Activated T-helper 2 cell treated with anti-CD3 and anti-CD28 coated beads, Interferon-gamma antibody, Interleukin-2, Interleukin-4, amounts not matched to agents 10 μg/mL and 5 μg/mL and 100 μg/mL, durations not matched to agents 14 hours and 24 hours and 36 hours (primary cell): ENCODE measurements at places on chromosomes 4 and X. TPM values are rescaled to one million over a fixed set of nuclear protein-coding genes. Genes with fewer than 3 reads are reported as not detected.

DNA sequence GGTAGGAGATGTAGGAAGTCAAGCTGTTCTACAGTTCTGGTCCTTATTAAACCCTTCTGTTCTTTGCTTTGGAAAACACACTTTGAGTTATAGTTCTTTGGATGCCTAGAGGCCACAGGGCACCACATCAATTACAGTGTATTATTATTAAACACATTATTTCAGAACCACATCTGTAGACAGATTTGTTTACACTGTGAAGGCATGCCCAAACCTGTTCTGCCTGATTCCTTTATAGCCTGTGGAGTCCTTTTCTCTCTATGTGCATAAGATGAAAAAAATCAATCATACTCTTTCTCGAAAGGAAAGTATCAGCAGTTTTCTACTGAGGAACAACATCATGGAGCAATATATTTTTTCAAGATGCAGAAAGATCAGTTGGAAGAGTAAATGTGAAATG, 371.3 kb upstream of the INTU start:
- no peaks in the 10 kb centered on the region for H3K4me1 ChIP-seq
- no peak overlapping the region for H3K4me3 ChIP-seq
- H3K27ac ChIP-seq: no peak overlapping the region
- H3K27me3 ChIP-seq: no peaks in the 10 kb centered on the region
- DNase-seq: no peak

- peak; percentile 67 for DNase-seq
- H3K4me1 ChIP-seq: peaks cover 12% of the 10 kb centered on the region
- no peaks in the 10 kb centered on the region for H3K36me3 ChIP-seq
- peak overlapping the region; percentile 71 for H3K4me3 ChIP-seq
- H3K27me3 ChIP-seq: no peaks in the 10 kb centered on the region
Measured at GRCh38 chrX:154980330-154981115, 42.0 kb downstream of the F8 start.

GRCh38 chr4:8898419-8898818, 26.8 kb upstream of the HMX1 start:
- no peak for DNase-seq
- H3K27ac ChIP-seq: no peak overlapping the region
- no peaks in the 10 kb centered on the region for H3K36me3 ChIP-seq
- peaks cover 11% of the 10 kb centered on the region for H3K27me3 ChIP-seq
- no peak overlapping the region for H3K4me3 ChIP-seq

The MAP7D2 gene
- total RNA-seq: 0.21 and 0.46 TPM in 2 replicates

The IQCM gene
- not detected in 2 replicates for total RNA-seq

The FGG gene
- total RNA-seq: not detected in 2 replicates

DNA sequence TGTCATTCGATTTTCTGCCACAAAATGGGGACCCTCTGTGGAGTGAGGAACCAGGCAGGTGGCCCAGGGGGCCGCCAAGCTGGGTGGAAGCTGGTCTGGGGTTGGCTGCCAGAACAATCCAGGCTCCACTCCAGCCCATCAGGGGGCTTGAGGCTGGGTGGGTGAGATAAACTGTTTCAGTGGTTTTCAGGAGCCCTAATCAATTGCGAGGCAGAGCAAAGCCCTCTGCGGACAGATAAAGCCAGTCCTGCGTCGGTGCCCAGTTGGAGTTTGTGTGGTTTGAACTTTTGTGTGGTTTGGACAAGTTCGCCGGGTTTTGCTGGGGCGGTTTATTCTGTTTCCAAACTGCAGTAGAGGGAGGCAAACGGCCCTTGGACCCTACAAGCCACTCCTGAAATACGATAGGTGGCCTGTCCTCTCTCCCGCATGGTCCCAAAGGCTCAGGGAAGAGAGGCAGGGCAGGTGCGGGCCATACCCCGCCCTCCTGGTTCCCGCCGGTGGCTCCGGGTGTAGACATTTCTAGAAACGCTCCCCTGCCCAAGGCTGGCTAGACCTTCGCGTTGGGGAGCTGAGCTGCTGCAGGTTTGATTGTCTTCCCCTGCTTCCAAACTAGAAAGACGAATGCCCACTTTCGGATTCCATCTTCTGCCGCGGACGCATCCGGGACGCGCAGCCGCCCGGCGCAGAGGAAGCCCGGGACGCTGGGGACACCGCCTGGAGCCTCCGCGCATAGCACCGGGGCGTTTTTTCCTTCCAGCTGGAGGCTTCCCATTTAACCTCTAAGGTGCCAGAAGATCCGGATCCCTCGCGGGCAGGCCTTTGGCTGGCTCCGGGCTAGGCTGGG, 169.0 kb upstream of the BCOR start:
- peaks cover 2% of the 10 kb centered on the region for H3K4me1 ChIP-seq
- no peaks in the 10 kb centered on the region for H3K36me3 ChIP-seq
- peak; percentile 22 for DNase-seq
- peaks cover 1% of the 10 kb centered on the region for H3K27me3 ChIP-seq

GRCh38 chrX:24396931-24397279, 36.5 kb downstream of the SUPT20HL1 start:
- no peaks in the 10 kb centered on the region for H3K36me3 ChIP-seq
- no peak for DNase-seq
- H3K4me3 ChIP-seq: no peak overlapping the region
- no peak overlapping the region for H3K27ac ChIP-seq
- H3K27me3 ChIP-seq: peaks cover 10% of the 10 kb centered on the region

The TIGD4 gene
- 0.23 and 0.28 TPM in 2 replicates for total RNA-seq

DNA sequence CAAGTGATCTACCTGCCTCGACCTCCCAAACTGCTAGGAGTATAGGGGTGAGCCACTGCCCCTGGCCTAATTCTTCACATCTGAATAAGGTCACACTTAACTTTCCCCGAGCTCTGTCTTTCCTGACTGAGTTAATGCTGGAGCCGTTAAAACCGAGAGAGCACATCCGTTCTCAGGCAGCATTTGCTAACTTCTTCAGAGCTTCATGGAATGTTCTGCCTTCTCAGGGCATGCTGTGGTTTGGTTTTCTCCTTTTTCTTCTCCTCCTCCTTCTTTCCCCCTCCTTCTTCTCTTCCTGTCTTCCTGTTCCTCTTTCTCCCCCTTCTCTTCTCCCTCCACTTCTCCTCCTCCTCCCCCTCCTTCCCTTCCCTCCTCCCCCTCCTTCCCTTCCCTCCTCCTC, 119.9 kb downstream of the ASMT start:
- H3K4me3 ChIP-seq: no peak overlapping the region
- peaks cover 14% of the 10 kb centered on the region for H3K36me3 ChIP-seq
- H3K27ac ChIP-seq: no peak overlapping the region

- no peak for DNase-seq
- peak overlapping the region; percentile 42 for H3K27ac ChIP-seq
- peaks cover 14% of the 10 kb centered on the region for H3K4me1 ChIP-seq
- H3K4me3 ChIP-seq: no peak overlapping the region
Measured at GRCh38 chrX:48789366-48790220, 3.2 kb downstream of the GATA1 start.

- H3K27me3 ChIP-seq: peaks cover 4% of the 10 kb centered on the region
- no peaks in the 10 kb centered on the region for H3K4me1 ChIP-seq
- no peak overlapping the region for H3K4me3 ChIP-seq
- no peaks in the 10 kb centered on the region for H3K36me3 ChIP-seq
- H3K27ac ChIP-seq: no peak overlapping the region
- DNase-seq: no peak
Measured at GRCh38 chr4:6391186-6391851, 81.1 kb downstream of the PPP2R2C start.

GRCh38 chrX:47283015-47283771, 50.4 kb downstream of the USP11 start:
- H3K4me1 ChIP-seq: peaks cover 2% of the 10 kb centered on the region
- H3K4me3 ChIP-seq: no peak overlapping the region
- H3K27ac ChIP-seq: no peak overlapping the region
- no peaks in the 10 kb centered on the region for H3K36me3 ChIP-seq

The GCNA gene
- 3.4 and 3.5 TPM in 2 replicates for total RNA-seq

DNA sequence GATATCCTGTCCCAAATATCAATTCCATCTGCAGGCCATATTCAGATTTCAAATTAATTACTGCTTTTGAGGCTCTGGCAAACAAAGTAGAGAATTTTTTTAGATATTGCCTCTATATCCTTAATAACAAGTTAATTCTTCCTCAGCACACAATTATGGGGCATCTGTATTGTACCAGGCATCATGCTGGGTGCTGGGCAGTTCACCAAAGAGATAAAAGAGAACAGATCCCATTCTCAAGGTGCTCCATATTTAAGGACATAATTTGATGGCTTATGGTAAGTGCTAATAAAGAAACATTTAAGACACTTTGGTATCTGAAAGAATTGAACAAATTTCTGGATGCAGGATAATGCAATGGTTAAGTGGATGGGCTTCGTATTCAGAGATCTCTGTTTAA, 65.8 kb downstream of the SPCS3 start:
- H3K4me3 ChIP-seq: no peak overlapping the region
- H3K36me3 ChIP-seq: no peaks in the 10 kb centered on the region
- H3K27ac ChIP-seq: no peak overlapping the region
- no peaks in the 10 kb centered on the region for H3K4me1 ChIP-seq

The PNMA3 gene
- 0.98 and 1.0 TPM in 2 replicates for total RNA-seq

- no peaks in the 10 kb centered on the region for H3K27me3 ChIP-seq
- no peaks in the 10 kb centered on the region for H3K36me3 ChIP-seq
- no peaks in the 10 kb centered on the region for H3K4me1 ChIP-seq
- H3K27ac ChIP-seq: no peak overlapping the region
- no peak overlapping the region for H3K4me3 ChIP-seq
Measured at GRCh38 chr4:61985426-61985825, 785.3 kb downstream of the ADGRL3 start.

GRCh38 chr4:141971869-141972268, 335.5 kb downstream of the IL15 start:
- no peak overlapping the region for H3K27ac ChIP-seq
- H3K4me1 ChIP-seq: no peaks in the 10 kb centered on the region
- no peaks in the 10 kb centered on the region for H3K27me3 ChIP-seq
- H3K4me3 ChIP-seq: no peak overlapping the region

DNA sequence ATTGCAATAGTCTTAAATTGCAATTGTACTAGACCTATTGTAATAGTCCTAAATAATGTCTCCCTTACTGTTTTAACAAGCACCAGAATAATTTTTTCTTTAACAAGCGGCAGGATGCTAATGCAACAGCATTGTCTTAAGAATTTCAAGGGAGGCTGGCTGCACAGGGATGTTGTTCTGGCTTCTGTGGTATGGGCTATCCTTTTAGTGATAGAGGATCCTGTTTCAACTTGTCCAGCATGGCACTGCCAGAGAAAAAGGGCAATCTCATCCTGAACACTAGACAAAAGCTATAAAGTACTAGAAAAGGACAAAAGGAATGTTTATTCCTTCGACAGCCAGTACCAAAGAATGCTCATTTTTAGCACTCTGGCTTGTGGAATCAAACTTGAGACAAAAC, 405.5 kb upstream of the ACTRT1 start:
- no peak for DNase-seq
- no peaks in the 10 kb centered on the region for H3K36me3 ChIP-seq
- H3K27ac ChIP-seq: no peak overlapping the region
- no peak overlapping the region for H3K4me3 ChIP-seq
- H3K27me3 ChIP-seq: no peaks in the 10 kb centered on the region

The HELT gene
- total RNA-seq: not detected in 2 replicates
